ENCODE measurements at places on chromosomes 16 and 17.

- no peak for DNase-seq
Observed at GRCh38 chr17:63946440-63947363, 14.6 kb upstream of the CD79B start.

- no peak for DNase-seq
Observed at GRCh38 chr16:12193692-12194091, 217.2 kb downstream of the SNX29 start.

DNA sequence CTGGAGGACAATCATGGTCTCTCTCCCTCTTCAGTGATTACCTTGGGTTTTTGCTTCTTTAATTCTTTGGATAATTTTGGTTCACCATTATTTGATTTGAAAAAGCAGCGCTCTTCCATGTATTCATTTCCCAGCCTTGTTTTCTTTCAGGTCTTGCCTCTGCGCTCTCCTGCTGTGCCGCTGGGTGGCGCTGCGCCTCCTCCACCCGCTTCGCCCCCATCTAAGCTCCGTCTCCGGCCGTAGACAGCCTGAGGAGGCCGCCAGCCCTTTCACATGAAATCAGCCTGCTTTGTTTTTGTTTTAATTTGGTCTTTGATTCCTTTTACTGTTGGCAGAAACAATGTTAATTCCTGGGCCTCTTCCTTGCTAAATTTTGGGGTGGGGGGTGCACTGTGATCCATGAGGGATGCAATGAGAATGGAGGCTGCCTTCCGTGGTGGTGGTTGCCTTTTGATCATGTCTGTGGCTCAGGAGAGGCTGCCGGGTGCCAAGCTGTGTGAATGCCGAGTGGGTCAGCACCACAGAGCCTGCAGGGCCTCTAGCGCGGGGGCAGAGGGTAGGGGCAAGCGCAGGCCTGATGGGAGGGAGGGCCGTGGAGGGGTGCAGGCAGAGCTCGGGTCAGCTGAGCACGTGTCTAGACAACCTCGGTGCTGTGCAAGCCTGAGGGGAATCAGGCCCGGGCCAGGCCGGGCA, 64.1 kb downstream of the PLD6 start:
- no peak for DNase-seq

DNA sequence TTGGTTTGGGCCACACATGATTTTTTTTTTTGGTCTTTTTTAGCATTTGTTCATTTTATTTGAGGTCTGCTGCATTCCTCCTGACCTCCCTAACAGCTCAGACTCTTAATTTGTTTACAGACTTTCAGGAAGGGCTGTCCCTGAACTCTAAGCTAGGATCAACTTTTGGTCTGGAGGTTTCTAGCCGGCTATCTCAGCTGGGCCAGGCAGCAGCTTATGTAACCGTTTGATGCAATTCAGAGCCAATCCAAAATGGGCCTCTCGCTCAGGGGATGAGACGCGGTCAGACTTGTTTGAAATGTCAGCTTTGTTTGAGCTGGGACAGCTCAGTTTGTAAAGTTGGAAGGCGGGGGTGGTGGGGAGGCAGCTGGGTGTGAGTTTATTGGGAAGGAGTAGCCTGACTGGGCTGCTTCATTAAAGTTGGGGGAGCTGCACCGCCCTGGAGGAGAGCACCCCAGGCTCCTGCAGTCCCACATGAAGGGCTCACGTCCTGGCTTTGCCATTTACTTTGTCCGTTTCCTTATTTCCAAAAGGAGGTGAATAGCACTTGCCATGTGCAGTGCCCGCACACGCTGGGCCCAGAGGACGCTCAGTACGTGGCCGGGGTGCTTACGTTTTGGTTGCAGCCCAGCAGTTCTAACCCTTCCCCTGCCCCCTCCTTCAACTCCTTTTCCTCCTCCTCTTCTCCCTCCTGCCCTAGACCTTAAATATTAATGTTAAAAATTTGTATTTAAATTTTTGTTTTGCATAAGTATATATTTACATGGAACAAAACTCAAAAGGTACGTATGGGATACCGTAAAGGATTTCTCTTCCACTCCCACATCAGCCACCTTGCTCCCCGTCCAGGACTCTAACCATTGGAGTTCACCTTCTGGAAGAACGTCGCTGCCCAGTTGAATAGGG, 121.2 kb downstream of the SNX29 start:
- no peak for DNase-seq

DNA sequence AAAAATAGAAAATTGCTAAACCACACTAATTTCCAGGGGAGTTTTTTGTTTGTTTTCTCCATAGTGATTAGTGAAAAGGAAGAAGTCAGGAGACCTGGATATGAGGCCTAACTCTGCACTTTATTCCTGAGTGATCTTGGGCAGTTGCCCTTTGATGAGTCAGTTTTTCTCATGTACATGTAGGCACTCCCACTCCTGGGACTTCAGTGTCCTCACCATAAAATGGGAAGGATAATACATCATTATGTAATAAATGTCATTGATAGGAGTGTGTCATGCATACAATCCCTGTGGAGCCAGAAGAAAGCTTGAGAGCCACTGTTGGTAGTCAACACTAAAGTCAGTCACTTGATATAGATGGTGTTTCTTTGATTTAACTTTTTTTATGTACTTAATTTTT, 32.5 kb downstream of the WIPF2 start:
- no peak for DNase-seq

DNA sequence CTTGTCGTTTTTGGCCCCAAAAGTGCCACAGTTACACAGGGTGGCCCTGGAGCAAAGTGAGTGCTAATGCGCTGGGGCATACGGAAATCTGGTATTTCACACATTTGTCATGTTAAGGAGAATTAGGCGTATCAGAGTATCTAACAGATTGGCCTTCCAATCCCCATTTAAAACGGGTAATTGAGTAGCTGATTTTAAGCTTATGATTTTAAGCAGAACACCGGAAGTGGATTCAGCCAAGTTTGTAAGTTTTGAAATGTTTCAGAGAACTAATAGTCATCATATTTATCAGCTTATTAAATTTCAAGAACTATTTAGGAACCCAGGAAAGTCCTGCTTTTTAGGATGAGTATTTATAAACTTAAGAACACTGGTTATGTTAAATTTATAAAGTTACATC, 19.5 kb downstream of the LRRC75A start:
- DNase-seq: no peak

DNA sequence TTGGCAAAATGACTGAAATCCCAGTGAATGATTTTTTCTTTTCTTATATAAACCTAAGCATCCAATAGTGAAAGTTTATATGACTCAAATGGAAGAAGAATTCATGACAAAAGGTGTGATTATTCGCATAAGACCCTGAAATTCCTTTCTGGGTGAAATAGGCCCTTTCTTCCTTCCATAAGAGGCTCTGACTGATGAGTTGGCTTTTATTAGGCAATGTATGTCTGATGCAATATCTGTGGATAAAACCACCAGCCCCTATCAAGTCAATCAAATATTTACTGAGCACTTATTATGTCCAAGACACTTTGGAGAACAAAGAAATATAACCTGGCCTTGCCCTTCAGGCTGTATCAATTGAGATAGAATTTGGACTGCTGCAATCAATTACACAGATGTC, 316.6 kb downstream of the CDH13 start:
- no peak for DNase-seq

DNA sequence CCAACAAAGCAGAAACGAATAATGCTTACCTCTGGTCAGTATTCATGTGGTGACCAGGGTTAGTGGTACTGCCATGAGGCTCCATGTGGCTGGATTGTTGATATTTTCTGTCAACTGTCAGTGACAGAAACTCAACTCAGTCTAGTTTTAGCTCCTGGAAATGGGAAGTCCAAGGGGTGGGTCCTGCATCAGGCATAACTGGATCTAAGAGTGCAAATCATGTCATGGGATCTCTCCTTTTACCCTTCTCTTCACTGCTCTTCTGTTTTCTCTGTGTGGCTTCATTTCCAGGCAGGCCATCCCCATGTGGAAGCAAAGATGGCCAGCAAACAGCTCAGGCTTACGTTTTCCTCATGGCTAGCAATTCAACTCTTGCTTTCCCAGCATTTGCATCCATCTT, 39.0 kb upstream of the DHX40 start:
- no peak for DNase-seq

DNA sequence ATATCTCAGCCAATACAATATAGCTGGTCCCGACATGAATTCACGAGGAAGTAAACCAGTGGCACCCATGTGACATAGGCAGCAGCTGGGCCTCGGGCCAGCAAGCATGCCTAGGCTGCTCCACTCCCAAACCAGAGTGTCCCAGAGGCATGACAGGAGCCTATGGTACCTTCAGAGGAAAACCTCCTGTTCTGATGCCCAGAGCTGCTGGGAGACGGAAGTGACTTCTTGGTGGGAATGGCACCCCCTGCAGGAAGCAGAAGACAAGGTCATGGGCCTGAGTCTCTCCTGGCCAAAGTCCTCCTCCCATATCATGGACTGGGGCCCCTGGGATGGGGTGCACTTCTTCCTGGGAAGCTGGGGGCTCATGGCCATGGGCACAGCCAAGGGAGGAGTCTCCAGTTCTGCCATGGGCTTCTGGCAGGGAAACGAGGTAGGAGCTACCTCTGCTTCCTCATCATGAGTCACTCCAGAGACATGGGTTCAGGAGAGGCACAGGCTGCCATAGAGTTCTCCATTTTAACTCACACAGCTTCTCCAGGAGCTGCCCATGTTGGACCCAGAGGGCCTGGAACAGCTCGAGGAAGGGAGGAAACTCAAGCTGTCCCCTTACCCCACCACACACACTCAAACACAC, 13.4 kb downstream of the FBF1 start:
- no peak for DNase-seq

DNA sequence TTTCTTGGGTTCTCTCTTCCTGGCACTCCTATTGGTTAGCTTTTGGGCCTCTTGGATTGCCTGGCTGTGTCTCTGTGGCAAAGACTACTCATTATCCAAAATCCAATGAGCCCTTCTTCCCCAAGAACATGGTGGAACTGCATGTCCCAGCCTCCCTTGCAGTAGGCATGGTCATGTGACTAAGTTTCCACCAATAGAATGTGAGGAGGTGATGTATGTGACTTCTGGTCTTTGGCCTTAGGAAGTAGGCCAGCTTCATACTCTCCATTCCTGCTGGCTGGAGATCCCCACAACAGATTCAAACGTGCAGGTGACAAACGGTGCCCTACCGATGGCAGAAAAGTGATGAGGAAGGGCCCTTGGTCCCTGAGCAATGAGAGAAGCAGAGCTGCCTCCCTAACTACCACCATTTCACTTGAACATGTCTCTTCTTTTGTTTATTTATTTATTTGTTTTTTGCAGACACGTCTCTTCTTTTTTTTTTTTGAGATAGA, 17.3 kb upstream of the SPN start:
- DNase-seq: no peak

DNA sequence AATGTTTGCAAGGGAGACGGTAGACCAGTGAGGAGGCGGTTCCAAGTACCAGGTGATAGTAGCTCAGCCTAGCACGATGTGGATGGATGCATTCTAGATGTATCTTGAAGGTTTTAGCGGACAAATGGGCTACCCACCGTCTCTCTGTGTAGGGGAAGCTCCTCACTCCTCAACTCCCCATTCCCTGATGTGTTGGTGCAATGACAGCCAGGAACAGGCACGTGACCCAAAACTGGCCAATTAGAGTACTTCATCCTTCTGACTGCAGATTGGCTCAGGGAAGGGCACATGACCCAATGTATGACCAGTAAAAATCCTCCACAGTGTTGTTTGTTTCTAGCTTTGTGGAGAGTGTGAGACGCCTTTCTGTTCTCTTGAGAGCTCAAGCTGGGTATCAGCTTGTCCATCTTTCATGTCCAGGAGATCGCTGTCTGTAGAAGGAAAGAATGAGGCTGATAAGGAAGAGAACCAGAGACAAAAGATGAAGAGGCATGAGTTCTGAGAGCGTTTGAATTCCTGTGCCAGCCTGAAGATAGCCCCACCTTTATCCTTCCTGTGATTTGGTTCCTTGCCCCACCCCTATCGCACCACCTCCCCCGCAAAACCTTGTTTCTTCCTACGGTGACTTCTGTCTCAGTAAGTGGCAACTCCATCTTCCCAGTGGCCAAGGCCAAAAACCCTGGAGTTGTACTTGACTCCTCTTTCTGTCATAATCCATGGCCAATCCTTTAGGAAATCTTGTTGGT, 2.3 kb upstream of the BORCS6 start:
- DNase-seq: no peak

DNA sequence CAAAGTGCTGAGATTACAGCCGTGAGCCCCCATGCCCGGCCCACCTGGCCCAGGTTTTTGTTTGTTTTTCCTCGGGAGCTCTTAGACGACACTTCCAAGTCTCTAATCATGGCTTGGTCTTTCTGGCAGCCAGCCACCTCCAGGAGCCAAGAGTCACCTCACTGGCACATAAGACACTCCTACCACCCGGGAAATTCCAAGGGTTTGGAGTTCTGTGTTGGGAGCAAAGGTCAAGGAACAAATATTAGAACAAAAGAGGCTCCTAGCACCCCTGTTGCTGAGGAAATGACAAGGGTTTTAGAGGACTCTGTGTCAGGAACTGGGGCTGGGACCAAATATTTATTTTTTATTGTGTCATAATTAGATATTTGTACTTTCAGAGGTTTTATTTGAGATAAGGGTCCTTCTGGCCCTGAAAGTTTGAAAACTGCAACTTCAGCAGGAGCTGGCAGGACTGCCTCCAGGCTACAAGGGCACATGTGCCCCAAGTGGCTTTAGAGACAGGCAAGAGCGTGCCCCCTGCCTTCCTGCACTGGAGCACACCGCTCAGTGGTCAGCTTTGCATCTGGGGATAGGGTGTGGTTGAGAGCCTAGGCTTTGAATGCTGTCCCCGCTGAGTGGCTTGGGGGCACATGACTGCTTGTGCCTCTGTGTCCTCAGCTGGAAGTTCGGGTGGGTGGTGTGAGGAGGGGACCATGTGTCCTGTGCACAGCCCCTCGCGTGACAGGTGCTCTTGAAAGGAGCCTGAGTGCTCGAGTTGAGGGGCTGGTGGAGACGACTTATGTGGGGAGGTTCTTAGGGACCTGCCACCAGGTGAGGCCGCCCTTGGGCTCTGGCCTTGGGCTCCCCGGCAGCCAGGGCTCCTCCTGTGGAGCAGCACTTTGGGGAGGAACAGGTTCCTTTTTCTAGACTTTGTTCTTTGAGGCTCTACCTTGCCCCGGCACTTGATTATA, 29.7 kb downstream of the MGRN1 start:
- no peak for DNase-seq

DNA sequence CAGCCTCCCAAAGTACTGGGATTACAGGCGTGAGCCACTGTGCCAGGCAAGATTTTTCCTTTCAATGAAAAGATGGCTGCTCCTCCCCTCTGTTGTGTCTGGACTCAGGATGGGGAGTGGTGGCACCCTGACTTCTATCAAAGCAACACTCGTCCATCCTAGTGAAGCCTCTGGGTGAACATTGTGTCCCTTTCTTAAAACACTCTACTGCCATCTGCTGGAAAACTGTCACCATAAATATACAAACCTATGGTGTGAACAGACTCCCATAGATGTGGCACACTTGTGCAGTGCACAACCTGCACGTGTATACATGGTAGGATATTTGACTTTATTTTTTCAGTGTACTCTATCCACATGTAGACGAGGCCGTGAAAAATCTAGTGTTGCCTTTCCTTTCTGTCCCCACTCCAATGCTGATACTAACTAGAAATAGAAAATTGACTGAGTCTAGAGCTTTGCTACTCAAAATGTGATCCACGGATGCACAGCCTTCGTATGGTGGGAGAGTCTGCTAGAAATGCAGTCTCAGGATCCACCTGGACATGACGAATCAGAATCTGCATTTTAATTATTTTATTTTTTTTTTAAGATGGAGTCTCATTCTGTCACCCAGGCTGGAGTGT, 55.9 kb upstream of the PLCG2 start:
- DNase-seq: no peak

Measured in stimulated activated CD8-positive, alpha-beta memory T cell treated with anti-CD3 and anti-CD28 coated beads, Interleukin-2, amount 100 ng/mL, for 1 hour (primary cell).